Foreskin fibroblast (primary cell): ENCODE measurements at places on chromosomes 12 and 14.

DNA sequence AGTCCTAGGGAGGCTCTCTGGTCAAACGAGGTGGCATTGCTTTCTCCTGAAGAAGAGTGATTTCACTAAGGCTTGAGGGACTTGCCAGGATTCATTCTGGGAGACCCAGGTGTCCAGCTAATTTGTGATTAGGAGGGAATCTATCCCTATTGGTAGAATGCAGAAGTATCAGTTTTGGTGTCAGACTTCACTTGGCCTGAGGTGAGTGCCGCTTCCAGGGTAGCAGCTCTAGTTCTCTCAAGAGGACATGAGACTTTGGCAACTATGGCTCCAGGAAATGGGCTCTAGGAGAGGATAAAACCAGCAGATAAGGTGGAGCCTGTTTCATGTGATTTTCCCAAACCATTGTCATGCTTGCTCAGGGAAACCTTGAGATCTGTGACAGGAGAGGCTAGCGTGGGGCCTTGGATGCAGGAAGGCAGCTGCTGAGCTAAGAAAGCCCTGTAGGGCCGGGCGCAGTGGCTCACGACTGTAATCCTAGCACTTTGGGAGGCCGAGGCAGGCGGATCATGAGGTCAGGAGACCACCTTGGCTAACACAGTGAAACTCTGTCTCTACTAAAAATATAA is 11.6 kb upstream of the TMEM117 start:
- no peak for DNase-seq

DNA sequence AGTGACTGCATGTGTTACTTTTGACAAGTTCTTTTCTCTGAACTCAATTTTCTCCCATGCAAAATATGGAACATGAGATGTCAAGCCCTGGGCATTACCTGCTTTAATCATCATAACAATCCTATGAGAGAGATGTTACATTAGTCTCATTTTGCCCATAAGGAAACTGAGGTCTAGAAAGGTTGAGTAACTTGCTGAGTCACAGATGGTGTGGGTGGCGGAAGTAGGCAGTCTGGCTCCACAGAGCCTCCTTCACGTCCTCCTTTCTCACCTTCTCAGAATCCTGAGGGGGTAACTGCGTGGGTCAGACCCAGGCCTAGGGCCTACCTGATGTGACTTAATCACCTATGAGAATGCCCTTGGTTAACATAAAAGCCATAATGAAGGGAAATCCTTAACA is 50.7 kb downstream of the TMTC1 start:
- no peak for DNase-seq

DNA sequence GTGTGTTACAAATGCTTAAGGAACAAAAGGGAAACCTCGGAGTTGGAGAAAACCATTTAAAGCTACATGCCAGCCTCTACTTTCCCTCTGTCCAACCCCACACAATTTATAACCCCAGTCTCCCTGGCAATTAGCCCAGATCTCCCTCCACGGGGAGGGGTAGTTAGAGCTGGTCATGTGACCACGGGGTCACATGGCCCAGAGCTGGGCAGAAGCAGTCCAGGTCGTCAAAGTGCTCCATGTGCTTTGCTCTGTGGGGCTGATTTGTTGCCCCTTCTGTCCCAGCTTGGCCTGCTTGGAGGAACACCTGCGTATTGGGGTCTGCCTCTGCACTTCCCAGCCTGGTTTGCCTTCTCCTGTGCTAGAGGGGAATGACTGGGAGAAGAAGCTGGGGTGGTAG is 219.1 kb downstream of the RBM19 start:
- no peak for DNase-seq

- no peak for DNase-seq
Measured at GRCh38 chr12:96652870-96653269, 163.5 kb downstream of the CFAP54 start.

DNA sequence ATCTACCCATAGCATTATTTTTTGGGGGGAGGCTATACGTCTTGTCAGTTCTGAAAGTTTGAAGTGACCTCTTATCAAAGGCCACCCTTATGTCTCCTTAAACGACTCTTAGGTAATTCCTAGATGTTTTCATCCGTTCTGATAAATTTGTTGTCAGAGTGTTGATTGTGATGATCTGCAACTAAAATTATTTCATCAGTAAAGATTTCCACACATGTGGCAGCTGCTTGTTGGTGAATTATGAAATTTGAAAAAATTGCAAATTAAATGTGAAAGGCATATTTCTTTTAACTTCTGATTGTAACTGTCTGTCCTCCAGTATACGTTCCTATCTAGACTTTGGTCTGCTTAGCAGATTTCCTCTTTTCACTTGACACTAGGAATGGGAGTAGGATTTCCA is 1.4 kb downstream of the ADIPOR2 start:
- DNase-seq: no peak

- no peak for DNase-seq
Measured at GRCh38 chr14:30600922-30601918, 20.9 kb upstream of the SCFD1 start.

- no peak for DNase-seq
Measured at GRCh38 chr12:131195796-131196195, 242.1 kb downstream of the ADGRD1 start.

- DNase-seq: no peak
Measured at GRCh38 chr12:102096855-102097254, 23.1 kb downstream of the NUP37 start.

- peak; percentile 33 for DNase-seq
Measured at GRCh38 chr12:51923506-51924365, 16.4 kb downstream of the ACVRL1 start.

- DNase-seq: peak; percentile 15
Measured at GRCh38 chr12:11014234-11014633, 8.2 kb downstream of the TAS2R19 start.

DNA sequence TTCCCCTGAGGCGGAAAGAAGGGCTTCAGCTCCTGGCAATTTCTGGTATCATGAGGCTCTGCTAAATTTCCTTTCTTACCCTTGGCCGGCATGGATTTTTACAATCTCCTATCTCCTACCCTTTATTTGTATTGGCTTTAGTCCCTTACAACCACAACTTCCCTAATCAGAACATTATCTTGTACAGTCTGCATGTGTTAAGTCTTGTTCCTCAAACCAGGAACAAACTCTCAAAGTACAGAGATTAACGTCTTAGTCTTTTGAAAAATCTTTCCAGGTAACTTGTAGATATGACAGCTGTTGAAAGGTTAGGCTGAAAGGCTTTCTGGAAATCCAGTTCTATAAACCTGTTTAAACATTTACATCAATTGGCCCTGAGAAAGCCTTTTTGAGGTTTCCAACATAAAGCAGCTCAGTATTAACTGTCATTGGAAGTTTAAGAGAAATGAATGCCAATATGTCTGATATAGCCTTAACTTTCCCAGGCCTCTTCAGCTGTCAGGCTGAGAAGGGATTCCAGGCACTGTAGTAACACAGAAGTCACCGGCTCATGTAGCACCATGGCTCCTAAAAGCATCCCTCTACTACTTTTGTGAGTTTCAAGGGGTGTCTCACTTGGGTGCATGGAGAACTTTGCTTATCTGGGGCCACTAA is 360.5 kb downstream of the FUT8 start:
- no peak for DNase-seq

DNA sequence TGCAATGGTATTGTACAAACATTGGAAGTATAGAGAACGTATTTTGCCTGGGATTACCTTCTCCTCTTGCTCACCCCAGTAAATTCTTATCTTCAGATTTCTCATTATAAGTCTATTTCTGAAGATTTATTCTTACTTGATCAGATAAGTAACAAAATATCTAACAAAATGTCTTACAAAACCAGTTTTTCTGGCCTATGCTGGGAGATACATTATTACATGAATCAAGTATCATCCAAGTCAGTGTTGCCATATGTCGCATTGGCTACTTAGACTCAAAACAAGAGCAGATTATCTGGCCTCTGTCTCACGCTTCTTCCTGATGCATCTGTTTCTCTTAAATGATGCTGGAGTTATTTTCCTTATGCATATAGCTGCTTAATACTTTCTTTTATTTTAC is 408.5 kb downstream of the CCER1 start:
- DNase-seq: no peak

DNA sequence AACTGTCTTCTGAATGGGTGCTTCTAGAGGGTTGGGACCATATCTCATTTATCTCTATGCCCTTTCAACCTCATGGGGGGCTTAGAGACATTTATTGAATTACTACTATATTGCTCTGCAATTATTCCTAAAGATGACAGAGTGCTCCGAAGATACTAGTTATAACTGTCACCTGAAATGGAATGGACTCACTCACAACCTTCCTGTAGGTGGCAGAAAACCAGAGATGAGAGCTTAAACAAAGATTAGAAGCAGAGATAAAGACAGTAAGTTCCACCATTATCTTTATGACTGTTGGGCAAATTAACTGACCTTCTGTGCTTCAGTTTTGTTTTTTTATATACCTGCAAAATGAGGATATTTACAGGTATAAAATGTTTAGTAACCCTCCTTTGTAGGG is 31.5 kb upstream of the GTF2A1 start:
- DNase-seq: no peak

DNA sequence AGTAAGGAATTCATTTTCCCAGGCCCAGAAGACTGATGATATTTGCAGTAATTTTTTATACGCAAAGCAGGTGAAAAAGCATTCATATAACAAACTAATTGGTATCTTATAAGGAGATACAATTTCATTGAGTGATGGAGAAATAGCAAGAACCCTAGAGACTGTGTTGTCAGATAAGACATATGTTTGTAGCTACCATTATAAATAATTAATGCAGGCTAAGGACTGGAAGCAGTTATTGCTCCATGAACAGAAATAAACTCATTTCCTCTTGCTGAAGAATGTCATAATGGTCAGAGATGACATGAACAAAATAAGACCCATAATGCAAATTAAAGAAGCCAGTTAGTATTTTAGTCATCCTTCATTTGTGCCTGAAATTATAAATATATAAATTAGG is 1.5 kb downstream of the OR6C2 start:
- no peak for DNase-seq

GRCh38 chr12:132146098-132146497 is 1.8 kb downstream of the NOC4L start:
- DNase-seq: no peak

- DNase-seq: peak; percentile 12
Measured at GRCh38 chr12:106519607-106520021, 63.2 kb upstream of the RFX4 start.

GRCh38 chr14:100432652-100433427 is 109.7 kb downstream of the SLC25A47 start:
- no peak for DNase-seq

- DNase-seq: no peak
Measured at GRCh38 chr14:77102154-77102553, 4.1 kb downstream of the CIPC start.

DNA sequence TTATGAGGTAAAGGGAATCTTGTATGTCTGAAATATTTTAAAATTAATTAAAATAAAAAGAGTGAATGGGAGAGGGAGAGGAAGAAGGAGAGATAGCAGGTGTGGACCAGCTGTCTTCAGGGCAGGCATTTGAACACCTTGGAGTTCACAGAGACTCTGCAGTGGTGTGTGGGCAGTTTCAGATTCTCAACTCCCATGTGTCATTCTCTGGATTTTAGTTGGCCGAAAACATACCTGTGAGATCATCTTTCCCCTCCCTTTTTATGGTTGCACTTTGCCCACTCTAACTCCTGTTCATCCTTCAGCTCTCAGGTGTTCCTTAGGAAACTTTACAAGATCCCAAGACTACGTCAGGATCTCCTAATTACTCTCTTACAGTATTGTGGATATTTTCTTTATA is 108.1 kb downstream of the ERC1 start:
- no peak for DNase-seq

GRCh38 chr14:34742270-34743115 is 28.1 kb upstream of the CFL2 start:
- no peak for DNase-seq

DNA sequence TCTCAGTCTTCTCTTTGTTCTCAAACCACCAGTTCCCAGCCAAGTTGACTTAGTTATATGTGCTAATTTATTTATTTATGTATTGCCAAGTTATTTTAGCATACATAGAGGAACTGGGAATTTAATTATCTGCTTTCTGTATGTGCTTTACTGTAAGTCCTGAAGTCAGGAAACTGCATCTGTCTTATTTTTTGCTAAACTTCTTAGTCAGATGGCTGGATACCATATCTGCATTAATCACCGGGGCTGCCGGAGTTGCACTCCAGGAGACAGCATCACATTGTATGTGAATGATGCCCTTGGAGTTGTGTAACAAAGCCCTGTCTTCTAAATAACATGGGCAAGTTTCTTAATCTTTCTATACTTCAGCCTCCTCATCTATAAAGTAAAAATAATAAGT is 96.2 kb downstream of the MON2 start:
- peak; percentile 28 for DNase-seq

- DNase-seq: no peak
Measured at GRCh38 chr14:100106250-100107112, 41.3 kb downstream of the EVL start.

GRCh38 chr12:27576667-27577347 is 52.8 kb downstream of the PPFIBP1 start:
- DNase-seq: no peak

- DNase-seq: no peak
Measured at GRCh38 chr14:64069634-64070359, 217.0 kb downstream of the SYNE2 start.

DNA sequence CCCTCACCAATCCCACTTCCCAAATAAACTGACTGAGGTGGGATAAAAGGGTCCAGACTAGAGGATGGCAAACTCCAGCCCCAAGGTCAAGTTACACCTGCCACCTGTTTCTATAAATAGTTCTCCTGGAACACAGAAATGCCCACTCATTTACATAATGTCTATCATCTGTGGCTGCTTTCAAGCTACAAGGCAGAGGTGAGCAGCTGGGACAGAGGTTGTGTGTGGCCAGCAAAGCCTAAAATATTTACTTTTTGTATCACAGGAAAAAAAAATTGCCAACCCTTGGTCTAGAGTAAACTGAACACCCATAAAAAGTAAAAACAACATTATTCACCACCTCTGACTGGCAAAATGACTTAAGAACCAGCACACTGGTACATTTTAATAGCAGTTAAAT is 269.4 kb downstream of the RGS6 start:
- DNase-seq: no peak

GRCh38 chr14:97978341-97978740 is 1181.2 kb downstream of the VRK1 start:
- peak; percentile 9 for DNase-seq

DNA sequence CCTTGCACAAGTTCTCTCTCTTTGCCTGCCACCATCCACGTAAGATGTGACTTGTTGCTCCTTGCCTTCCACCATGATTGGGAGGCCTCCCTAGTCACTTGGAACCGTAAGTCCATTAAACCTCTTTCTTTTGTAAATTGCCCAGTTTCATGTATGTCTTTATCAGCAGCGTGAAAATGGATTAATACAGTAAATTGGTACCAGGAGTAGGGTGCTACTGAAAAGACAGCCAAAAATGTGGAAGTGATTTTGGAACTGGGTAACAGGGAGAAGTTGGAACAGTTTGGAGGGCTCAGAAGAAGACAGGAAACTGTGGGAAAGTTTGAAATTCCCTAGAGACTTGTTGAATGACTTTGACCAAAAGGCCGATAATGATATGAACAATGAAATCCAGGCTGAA is 27.9 kb downstream of the STYK1 start:
- no peak for DNase-seq

GRCh38 chr14:106222311-106222710 is 695.9 kb downstream of the TMEM121 start:
- no peak for DNase-seq

- DNase-seq: no peak
Measured at GRCh38 chr12:2075508-2076195, 22.9 kb downstream of the CACNA1C start.

- DNase-seq: no peak
Measured at GRCh38 chr12:107459641-107460040, 226.0 kb upstream of the PWP1 start.

GRCh38 chr14:49896966-49897365 is 4.1 kb downstream of the ARF6 start:
- no peak for DNase-seq

GRCh38 chr12:90333424-90333823 is 621.6 kb downstream of the CCER1 start:
- DNase-seq: no peak
